ENCODE measurements at places on chromosomes 1 and 21.

DNA sequence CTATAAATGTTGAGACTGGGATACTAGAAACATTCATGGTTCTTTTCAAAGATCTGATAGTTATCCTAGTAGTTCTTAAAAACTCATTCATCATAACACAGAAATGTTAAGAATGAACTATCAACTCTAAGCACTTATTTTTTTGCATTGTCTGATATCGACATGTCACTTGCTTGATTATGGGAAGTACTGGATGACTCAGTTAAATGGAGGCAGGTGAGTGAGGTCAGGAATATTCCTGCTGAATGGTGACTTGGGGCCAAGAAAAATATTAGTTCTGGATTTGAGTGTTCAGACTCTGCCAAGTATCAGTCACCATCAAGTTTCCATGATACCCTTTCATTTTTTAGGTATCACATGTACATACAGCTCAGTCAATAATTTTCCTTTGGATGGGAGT lies 63.6 kb downstream of the NEK7 start:
- DNase-seq, result no peak

DNA sequence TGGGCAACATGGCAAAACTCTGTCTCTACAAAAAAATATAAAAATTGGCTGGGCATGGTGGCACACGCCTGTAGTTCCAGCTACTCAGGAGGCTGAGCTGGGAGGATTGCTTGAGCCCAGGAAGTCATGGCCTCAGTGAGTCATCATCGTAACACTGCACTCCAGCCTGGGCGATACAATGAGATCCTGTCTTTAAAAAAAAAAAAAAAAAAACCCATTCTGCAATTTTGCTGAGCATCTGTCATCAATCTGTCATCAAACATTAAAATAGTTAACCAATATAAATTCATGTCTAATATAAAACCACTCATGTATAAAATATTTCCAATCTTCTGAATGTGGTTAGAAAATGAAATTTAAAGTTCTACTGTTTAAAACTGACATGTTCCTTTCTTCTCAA lies 56.9 kb downstream of the LPAR3 start:
- no peak for DNase-seq

DNA sequence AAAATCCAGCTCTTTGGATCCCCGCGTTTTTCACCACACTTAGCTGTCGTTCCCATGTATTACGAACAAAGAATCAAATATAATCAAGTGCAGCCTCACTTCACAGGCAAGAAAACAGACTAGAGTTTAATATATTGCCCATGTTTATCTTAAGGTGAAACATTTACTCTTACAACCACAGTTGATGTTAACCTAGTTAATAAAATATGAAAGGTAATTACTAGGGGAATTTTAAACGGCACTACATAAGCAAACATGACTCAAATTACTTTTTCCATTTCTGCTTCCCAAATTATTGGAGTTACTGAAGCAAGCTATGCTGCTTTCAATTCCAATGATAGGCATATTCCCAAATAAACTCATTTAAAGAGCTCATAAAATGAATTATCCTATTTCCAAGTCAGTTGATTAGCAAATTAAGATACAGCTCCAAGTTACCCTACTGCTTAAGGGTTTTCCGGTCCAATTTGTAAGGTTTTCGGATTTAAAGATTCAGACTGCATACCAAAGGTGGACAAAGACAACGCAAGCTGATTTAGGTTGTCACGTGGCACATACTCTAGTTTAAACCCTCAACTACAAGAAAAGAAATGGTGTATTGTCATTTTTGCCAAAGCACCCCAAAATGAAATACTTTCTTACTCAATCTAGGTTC lies 5.9 kb downstream of the COX20 start:
- DNase-seq, result no peak

DNA sequence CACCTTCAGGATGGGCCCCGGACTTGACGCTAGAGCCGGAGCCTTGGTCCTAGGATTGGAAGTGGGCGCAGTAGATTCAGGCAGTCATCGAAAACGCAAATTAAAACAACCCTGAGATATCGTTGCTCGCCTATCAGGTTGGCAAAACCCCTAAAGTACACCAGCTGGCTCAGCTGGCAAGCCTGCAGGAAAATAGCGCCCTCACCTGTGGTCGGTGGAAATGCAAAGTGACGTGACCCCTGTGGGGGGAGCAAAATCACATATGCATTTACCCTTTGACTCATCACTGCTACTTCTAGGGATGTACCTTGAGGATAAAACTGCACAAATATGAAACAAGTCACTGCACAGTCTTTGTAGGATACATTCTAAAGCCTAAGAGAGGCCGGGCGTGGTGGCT lies 170.3 kb upstream of the TMEM51 start:
- no peak for DNase-seq

- DNase-seq, result no peak
Measured at GRCh38 chr1:97942161-97943123, 21.6 kb upstream of the DPYD start.

GRCh38 chr1:116397728-116398127 lies 24.7 kb downstream of the ATP1A1 start:
- DNase-seq, result peak; percentile 57

DNA sequence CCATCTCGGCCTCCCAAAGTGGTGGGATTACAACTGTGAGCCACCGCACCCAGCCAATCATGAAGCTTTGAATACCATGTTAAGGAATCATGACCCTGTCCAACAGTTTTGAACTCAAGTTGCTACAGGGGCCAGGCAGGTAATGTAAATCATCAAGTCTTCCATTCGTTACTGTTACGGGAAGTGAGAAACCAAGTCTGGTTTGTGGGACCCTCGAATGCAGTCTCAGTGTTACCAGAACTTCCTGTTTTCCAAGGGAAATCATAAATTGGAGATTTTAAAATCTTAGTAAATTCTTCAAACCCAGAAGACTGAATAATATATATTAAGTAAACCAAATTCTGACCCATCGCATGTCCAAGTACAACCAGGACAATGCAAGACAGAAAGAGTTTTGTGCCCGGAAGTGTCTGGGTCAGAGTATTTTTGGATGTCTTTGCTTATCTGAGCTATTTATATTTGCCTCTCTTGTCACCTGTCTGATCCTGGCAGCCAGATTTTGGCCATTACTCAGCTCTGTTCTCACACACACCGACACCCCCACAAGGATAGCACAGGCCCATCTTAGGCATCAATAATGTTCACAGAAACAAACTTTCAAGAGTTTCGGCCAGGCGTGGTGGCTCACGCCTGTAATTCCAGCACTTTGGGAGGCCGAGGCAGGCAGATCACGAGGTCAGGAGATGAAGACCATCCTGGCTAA lies 8.8 kb downstream of the ATP5IF1 start:
- DNase-seq, result no peak

DNA sequence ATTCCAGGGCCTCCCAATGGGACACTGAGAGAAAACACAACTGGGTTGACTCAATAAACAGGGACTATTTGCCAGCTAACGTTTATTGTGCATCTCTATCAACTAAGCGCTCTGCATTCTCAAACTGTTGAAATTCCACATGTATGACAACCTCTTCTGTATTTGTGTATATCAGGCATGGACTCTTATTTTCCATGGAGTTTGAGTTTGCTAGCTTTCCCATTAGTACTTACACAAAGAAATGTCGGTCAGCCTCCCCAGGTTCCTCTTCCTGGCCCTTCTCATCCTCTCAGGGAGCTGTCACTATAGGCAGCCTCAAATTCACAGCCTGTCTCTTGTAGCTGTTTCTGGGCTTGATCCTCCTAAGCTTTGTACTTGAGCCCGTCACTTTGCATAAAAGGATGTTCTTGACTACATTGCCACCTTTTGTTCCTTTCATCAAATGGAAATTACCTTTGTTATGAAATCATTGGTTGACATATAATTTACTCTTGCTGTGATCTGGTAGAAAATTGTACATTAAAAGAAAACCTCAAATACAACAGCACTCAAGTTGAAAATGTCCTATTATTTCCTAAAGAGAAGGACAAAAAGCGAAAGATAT lies 60.0 kb upstream of the NTPCR start:
- DNase-seq, result no peak

DNA sequence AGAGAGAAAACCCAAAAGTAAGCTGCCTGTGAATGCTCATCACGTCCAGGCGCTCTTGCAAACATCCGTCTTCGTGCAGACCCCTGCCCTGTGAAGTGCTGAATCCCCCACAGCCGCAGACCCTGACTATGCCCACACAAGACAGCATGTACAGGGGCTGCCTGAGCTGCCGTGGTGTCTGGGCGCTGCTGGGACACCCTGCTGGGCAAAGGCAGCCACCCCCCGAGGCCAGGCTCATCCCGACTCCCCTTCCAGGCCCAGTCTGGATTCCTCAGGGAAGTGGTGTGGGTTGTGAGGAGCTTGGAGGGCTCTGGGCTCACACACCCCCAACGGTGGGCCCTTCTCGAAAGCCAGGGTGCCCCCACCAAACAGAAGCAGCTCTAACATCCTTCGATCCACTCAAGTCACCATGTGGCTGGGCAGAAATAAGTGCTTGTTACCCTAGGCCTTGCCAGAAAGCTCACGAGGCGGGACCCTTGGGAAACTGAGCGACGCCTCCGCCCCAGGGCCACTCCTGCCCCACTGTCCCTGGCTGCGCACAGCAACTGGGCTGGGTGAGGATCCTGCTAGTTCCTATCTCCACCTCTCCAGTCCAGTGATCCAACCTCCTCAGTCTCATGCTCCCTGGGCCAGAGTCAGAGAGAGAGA lies 4.8 kb upstream of the WNT9A start:
- DNase-seq, result no peak

DNA sequence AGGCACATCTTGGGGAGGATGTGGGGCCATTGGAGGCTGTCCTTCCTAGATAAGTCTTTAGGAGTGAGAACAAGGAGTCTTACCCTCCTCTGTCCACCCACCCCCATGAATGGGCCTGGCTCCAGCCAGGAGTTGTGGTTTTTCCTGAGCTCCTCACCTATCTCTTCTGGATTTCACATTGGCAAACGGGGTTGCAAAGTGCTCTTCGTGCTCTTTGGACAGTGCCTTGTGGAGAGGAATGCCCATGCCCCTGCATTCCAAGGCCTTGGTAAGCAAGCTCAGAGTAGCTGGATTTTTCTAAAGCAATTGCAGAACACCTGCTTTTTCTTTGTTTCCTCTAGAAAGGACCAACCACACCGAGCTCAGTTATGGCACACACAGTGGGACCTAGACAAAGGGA lies 152.1 kb upstream of the CAMK1G start:
- no peak for DNase-seq

DNA sequence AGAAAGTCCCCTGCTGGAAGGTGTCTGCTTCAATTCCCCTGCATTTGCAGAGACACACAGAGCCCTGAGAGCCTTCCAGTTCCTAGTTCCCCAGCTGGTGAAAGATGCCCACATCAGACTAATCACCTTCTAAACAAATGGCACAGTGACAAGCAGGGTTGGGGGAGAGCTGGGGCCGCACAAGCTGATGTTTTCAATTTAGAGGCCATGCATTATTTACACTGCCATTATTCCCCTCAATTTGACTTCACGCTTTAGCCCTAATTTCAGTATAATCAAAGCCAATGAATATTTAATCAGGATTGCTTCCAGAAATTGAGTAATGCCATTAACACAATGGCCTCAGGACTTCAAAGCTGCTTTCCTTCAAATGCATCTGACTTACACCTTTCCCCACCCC lies 81.5 kb downstream of the BEND5 start:
- no peak for DNase-seq

GRCh38 chr1:186275822-186276221 lies 99.2 kb downstream of the TPR start:
- DNase-seq, result no peak

- DNase-seq, result no peak
Measured at GRCh38 chr1:223538981-223539380, 126.5 kb downstream of the CAPN8 start.

- DNase-seq, result peak; percentile 18
Measured at GRCh38 chr1:111197598-111198284, 2.7 kb downstream of the DENND2D start.

DNA sequence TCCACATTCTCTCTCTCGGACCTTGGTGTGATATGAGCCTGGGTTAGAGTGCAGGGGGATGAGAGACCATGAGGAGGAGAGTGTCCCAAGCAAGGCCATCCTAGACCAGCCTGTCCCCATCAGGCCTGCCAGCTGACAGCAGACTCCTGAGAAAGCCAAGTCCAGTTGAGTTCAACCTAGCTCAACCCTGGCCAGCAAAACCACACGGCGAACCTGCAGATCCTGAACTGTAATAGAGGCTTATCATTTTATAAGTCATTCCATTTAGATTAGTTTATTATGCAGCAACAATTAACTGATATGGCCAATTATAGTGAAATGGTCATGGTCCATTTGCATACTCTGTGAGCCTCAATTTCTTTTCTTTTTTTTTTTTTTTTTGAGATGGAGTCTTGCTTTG lies 36.4 kb upstream of the ARHGEF10L start:
- DNase-seq, result no peak

DNA sequence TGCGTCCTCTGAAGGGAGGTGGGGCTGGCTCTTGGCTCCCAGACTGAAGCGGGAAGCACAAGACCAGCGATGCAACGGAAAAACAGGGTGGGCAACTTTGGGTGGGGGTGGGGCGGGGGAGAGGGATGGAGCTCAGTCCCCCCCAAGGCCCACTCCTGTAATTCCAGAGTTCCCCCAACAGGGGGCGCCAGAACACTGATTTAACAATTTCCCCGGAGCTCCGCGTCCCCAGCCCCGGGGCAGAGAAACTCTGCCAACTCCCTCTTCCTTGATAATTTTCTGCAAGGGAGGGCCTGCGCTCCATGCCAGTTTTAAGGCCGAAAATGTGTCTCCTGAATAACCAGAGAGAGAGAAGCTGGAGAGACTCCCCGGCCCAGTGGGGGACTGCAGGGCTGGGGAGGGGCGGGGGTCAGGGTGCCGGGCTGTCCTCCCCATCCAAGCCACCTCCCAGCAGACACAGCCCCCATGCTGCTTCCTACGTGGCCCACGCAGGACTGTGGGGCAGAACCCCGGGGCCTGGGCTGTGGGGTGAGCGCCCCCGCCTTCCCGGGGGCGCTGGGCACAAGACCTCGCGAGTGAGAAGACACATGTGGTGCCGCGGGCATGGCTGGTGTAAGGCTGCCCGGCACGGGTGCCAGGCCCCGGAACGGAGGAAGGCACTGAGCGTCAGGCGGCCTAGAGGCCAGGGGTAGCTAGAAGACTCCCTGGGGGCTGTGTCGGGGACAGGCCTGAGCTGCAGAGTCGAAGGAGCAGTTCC lies 51.4 kb downstream of the KIF21B start:
- DNase-seq, result peak; percentile 42

DNA sequence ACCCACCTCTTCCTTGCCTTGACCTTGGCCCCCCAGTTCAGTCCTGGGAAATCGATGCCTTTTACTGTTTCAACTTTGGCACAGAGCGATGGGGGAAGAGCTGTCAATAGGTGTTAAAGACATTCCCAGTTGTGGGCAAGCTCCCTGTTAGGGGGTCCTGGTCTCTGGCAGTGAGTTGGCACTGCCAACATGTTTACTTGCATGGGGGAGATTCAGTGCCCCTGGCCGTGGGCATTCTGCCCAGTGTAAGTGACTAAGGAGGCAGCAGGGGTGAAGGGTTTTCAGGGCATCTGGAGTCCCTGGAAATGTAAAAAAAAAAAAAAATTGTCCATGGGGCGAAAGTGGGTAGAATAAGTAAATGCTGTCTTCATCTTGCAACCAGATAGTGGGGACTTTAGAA lies 407.0 kb downstream of the PTPRU start:
- no peak for DNase-seq

- DNase-seq, result no peak
Measured at GRCh38 chr1:174221681-174222080, 62.4 kb downstream of the RABGAP1L start.

- no peak for DNase-seq
Measured at GRCh38 chr1:225602590-225603206, 50.2 kb downstream of the ENAH start.

- DNase-seq, result no peak
Measured at GRCh38 chr21:14064296-14064645, 146.5 kb downstream of the LIPI start.

Data from HAP-1 (cell line).